ENCODE measurements at places on chromosomes 3 and 15.

DNA sequence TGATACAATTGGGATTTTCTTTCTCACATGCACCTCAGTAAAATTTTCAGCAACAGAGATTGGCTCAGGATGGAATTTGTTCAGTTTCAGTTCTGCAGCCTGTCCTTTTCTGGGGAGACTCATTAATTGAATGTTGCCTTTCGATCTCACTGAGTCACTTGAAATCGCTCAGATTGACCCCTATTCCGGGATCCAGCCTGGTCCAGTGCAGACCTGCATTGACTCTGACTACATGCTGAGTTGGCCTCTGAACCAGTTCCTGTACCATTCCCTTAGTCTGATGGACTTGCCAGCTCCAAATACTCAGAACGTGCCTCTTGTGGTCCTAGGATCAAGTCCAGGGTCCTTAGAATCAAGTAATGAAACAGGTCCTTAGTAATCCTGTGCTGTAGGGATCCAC, 9.4 kb downstream of the IGF1R start:
- DNase-seq, result no peak

GRCh38 chr15:28927043-28927442, 41.3 kb downstream of the APBA2 start:
- no peak for DNase-seq

GRCh38 chr15:75195122-75195765, 6.4 kb upstream of the C15orf39 start:
- DNase-seq, result no peak

GRCh38 chr3:71316066-71316777, 267.3 kb downstream of the FOXP1 start:
- DNase-seq, result no peak

GRCh38 chr3:195921334-195921791, 13.0 kb upstream of the TNK2 start:
- DNase-seq, result no peak

- no peak for DNase-seq
These were observed 185.1 kb upstream of the TPM1 start for GRCh38 chr15:62857411-62857853.

DNA sequence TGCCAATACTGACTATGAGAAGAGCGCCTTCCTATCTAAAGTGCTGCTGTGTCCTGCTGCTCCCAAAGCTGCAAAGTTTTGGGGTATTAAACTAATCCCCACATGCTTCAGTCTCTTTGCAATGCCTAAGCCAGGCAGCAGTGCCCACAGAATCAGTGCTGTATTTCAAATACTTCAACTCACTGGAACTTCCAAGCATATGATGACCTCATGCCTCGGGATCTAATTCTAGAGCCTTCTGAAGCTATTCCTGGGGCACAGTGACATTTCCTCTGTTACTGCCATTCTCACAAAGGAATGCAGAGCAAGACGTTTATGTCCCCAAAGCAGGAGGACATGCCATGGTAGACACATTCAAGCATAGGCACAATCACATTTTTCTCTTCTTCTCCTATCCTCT, 78.5 kb downstream of the CD200 start:
- DNase-seq, result no peak

GRCh38 chr3:112351036-112351435, 18.1 kb downstream of the CD200 start:
- DNase-seq, result no peak

- no peak for DNase-seq
These were observed 114.7 kb downstream of the ETFA start for GRCh38 chr15:76196269-76197231.

- no peak for DNase-seq
These were observed 237.8 kb upstream of the GADL1 start for GRCh38 chr3:31132132-31132769.

- DNase-seq, result no peak
These were observed 41.6 kb upstream of the MRPS22 start for GRCh38 chr3:139302084-139302800.

DNA sequence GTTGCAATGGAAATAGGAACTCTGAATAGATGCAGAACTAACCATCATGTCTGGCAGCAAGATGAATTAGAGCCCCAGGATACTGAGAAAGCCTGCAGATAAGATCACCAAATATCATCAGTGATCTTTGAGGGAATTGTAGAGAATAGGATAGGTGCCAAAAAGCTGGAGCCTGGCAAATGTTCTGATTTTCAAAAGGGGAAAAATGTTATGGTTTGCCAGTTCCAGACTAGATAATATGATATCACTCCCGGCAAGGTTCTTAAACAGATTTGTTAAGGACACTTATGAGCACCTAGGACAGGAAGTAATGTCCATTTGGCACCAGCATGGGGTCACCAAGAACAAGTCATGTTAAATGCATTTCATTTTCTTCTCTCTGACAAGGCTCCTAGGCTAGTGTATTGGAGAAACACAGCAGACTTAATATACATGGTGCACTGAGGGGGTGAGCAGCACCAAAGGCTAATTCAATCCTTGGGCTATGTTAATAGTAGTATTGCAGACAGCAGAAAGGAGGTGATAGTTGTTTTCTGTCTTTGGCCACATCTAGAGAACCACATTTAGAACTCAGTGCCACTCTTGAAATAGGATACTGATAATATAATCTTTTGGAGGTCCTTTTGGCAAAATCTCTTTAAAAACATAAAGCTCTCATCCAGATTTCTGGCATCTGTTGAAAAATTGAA, 4.8 kb downstream of the SRGAP3 start:
- no peak for DNase-seq

GRCh38 chr3:72657666-72658065, 190.6 kb downstream of the SHQ1 start:
- DNase-seq, result peak; percentile 13

- DNase-seq, result no peak
These were observed 79.2 kb downstream of the LIPC start for GRCh38 chr15:58510715-58511598.

DNA sequence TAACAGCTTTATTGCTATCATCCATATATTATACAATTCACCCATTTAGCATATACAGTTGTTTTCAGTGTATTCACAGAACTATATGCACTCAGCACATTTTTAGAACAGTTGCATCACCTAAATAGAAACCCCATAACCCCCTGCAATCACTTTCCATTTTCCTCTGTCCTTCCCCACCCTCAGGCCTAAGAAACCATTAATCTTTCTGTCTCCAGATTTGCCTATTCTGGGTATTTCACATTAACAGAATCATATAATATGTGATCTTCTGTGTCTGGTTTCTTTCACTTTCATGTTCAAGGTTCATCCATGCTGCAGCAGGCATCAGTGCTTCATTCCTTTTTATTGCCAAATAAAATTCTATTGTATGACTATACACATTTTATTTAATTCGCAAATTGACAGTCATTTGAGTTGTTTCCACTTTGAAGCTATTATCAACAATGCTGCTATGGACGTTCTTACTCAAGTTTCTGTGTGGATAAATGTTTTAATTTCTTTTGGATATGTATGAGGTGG, 39.8 kb downstream of the ADAMTS17 start:
- DNase-seq, result no peak

DNA sequence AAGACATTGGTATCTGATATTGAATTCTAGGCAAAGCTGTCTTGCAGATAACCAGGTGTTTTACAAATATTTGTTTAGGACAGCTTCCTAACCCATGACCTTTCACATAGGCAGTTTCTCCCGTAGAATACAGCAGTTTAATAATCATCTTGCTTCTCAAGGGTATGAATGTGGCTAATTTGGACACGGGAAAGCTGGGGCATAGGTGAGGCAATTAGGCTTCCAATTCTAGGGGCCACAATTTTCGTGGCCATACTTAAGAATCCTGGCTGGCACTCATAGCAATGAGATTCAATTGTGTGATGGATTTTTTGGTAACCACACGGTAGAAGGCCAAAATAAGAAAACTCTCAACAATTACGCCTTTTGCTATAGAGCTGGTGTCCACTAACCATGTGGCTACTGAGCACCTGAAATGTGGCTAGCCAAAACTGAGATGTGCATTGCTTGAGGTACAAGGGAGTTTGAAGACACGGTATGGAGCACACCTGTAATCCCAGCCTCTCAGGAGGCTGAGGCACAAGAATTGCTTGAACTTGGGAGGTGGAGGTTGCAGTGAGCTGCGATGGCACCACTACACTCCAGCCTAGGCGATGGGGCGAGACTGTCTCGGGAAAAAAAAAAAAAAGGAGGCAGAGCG, 34.4 kb downstream of the TFRC start:
- no peak for DNase-seq

DNA sequence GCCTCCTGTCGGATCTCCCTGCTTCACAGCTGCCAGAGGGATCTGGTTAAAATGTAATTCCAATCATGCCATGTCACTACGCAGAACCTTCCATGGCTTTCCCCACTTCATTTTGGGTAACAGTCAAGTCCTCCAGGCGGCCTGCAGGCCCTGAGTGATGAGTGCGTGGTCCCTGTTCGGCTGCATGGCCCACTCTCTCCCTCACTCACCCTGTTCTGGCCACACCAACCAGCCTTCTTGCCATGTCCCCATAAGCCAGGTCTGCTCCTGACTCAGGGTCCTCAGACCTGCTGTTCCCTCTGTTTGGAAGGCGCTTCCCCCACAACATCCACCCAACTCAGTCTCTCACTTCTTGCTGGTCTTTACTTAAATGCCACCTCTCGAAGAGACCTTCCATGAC, 41.6 kb upstream of the LINGO1 start:
- no peak for DNase-seq

DNA sequence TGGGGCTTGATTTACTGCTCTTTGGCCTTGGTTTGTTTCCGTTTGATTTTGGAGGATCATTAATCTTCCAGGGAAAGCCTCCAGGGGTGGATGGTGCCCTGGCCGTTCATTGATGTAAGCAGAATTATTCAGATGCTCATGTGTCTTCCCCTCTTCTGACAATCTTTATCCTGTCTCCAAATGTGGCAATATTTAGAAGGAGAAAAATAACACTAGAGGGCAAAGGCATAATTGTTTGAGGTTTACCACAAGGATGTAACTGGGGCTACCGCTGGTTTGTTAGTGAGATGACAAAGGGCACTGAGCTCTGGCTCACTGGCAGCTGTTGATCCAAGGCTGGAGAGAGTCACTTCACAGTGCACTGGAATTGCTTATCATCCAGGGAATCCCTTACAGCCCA, 18.2 kb upstream of the PLCL2 start:
- no peak for DNase-seq

DNA sequence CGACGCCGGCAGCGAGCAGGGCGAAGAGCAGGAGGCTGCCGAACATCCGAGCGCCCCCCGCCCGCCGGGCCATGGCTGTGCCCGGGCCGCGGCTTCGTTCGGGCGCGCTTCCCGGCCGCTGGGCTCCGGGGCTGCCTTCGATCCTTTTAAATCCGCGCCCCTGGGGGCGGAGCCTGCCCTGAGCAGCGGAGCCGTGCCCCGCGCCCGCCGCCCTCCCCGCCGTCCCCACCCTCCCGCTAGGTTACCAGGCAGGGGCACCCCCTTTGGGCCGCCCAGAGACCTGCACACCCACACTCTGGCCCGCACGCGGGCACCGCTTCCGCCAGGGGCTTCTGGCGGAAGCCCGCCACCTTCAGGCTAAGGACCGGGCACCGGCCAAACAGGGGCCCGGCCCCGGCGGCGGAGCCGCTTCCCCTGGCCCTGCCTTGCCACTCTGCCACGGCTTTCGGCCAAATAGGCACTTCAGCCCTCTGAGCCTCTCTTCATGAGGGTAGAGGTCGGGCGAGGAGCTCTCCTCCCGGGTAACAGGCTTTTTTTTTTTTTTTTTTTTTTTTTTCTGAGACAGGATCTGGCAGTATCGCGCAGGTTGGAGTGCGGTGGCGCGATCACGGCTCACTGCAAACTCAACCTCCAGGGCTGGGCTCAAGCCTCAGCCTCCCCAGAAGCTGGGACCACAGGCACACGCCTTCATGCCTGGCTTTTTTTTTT, at the start of gene NMB:
NMB (minus strand) TSS at position 120 of the 708 bp plus-strand sequence; CDS start at position 73, 47 bp downstream.
- DNase-seq, result peak; percentile 72

- DNase-seq, result no peak
These were observed 8.4 kb upstream of the LRRC3B start for GRCh38 chr3:26614006-26614685.

- DNase-seq, result peak; percentile 45
These were observed 129.8 kb downstream of the NSMCE3 start for GRCh38 chr15:29139540-29140459.

DNA sequence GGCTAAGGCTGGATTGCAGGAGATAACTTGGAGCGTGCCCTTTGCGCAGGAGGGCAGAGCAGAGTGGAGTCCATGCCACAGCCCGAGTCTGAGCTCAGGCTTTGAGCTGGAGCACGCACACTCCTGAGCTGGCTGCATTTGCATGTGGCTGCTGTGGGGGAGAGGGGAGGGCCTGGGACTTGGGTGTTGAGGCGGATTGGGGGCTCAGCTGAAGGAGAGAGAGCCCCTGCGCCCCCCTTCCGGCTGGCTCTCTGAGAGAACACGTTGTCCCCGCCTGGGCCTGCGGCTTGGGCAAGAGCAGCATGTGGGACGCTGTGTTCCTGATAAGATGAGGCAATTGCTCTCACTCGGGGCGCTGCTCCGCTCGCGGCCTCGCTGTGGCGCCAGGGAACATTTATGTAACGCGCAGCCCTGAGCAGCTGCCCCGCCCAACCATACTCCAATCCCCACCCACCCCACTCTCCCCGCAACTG, 39.1 kb downstream of the KLF13 start:
- peak; percentile 69 for DNase-seq

DNA sequence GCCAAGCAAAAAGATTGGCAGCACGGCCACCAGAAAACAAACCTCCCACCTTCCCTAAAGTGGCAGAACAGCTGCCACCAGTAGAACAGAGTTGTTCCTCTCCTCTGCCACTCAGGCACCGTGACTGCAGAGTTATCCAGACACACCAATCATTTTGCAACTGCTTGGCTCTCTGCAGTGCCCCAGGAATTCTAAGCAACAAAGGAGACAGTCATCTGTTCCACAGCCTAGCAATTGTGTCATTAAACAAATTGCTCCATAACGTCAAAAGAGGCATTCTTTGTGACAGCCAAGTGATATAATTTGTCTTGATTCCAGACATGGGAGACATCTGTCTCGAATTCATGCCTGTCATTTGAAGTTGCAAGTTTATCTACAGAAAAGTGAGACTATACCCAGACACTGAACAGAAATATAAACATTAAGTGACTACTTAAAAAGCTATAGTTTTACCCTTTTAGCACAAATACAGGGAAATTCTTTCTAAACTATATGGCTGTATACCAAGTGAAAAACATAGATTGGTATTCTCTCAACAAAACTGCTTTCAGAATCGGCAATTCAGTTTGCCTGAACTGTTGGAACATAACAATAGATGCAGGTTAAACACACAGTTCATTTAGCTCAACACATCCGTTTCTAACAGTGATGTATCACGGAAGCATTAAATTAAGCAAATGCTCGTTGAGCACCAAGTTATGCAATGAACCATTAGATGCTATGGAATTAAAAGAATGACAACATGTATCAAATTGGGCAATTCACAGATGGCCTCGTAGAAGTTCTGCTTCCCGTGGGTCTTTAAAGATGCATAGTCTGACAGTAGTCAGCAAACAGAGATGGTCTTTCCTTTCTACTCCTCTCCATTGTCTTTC, 281.3 kb downstream of the FGF12 start:
- no peak for DNase-seq

GRCh38 chr15:58243070-58243469, 104.9 kb downstream of the AQP9 start:
- no peak for DNase-seq

DNA sequence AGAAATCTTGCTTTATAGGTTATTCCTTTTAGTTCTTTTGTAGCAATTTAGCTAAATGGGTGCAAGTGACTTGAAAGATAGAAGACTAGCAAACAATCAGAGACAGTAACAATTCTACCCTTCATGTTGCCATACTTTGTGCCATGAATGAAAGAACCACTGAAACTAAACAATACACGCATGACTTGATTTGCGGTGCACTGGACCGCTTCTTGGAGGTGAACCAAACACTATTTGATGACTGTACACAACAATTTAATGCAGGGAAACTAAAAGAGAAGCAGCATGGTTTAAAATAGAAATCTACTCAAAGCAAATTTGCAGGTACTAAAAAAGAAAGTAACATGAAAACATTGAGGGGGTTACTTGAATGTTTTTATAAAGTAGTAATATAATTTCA, 331.0 kb upstream of the RARB start:
- DNase-seq, result no peak
